Common myeloid progenitor, CD34-positive (primary cell): ENCODE measurements at places on chromosomes 6 and 20.

DNA sequence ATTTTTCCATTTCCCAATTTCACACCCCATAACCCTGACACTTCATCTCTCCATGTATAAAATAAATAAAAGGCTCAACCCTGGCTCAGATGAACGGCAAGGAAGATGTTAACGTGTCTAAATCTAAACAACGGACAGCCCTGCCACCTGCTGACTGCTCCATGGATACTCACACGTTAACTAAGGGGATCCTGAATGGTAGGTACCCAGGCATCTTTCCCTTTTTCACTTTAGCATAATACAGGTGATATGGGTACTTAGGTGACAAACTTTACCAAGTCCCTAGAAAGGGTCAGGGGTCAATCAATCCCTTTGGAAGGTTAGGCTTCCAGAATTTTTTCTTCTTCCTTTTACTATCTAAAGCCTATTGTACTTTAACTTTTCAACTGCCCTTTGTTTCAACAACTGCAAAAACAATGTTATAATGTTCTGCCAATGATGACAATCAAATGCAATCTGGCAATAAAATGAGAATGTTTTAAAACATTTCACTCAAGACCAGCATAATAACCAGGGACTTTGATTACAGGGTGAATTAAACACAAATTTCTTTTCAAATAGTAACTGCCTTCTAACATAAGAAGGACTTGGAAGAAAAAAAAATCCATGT is 52.4 kb upstream of the IPCEF1 start:
- H3K36me3 ChIP-seq: no peaks in the 10 kb centered on the region
- H3K4me3 ChIP-seq: no peak overlapping the region
- H3K27ac ChIP-seq: no peak overlapping the region
- DNase-seq: peak; percentile 23
- no peaks in the 10 kb centered on the region for H3K27me3 ChIP-seq

- no peak overlapping the region for H3K4me3 ChIP-seq
- no peak for DNase-seq
- H3K4me1 ChIP-seq: peaks cover 18% of the 10 kb centered on the region
- no peaks in the 10 kb centered on the region for H3K36me3 ChIP-seq
- H3K27me3 ChIP-seq: no peaks in the 10 kb centered on the region
These were observed 93.3 kb upstream of the GCM1 start for GRCh38 chr6:53241938-53242337.

GRCh38 chr20:33773412-33774089 is 37.6 kb upstream of the CHMP4B start:
- H3K4me1 ChIP-seq: no peaks in the 10 kb centered on the region
- no peak overlapping the region for H3K27ac ChIP-seq

DNA sequence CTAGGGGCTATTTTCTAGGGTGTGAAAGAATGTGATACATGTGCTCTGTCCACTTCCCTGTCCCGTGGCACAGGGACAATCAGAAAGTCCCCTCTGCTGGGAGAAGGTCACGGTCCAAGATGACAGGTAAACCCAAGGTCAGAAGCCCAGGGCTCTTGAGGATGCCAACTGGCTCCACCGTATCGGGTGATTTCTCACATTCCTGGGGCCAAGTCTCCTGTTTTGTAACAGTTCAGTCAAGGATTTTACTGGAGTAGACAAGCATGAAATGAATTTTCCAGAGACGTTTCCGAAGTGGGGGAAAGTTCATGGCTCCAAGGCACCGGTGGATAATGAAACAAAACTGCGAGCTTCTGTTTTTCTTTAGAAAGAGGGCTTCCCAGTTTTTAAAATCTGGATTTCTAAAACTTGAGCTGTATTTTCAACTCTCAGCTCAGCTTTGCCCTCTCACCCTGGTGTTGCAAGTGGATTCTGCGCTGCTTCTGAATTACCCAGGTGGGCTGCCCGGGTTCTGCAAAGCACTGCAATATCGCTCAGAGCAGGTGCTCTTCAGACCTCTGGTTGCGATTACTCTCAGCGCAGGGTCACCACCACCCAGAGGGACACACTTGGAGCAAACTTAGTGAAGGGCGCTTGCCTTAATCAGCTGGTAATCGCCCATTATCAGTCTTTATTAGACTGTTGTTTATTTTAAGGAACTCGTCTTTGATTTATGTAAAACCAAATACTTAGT is 64.4 kb upstream of the TMEM170B start:
- no peaks in the 10 kb centered on the region for H3K36me3 ChIP-seq
- DNase-seq: no peak
- no peak overlapping the region for H3K27ac ChIP-seq
- H3K4me1 ChIP-seq: no peaks in the 10 kb centered on the region
- no peaks in the 10 kb centered on the region for H3K27me3 ChIP-seq
- no peak overlapping the region for H3K4me3 ChIP-seq

DNA sequence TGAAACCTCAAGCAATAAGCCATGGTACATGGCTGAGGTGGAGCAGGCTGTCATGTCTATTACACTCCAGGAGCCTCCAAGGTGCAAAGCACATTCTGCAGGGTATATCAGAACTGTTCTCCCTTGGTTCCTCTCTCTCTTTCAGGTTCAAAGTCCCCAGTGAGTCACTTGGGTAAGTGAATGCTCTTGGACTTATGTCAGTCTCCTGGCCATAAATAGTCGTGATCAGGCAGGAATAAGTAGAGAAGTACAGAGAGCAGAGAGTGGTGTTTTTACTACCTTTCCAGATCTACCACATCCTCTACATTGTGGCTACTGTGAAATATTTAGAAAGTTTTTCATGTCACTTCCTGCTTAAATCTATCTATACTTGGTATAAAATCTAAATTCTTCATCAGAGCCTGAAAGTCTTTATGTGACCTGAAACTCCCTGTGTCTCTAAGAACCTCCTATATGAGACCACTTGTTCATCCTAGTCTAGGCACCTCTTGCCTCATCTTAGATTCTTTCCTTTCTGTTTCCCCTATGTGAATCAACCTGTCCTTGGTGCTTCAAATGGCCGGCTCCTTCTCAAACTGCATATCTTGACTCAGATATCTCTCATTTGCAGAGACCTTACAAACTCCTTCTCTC is 1077.6 kb upstream of the MAP3K7 start:
- no peaks in the 10 kb centered on the region for H3K36me3 ChIP-seq
- no peak overlapping the region for H3K27ac ChIP-seq
- no peak overlapping the region for H3K4me3 ChIP-seq
- DNase-seq: no peak
- no peaks in the 10 kb centered on the region for H3K4me1 ChIP-seq
- no peaks in the 10 kb centered on the region for H3K27me3 ChIP-seq

DNA sequence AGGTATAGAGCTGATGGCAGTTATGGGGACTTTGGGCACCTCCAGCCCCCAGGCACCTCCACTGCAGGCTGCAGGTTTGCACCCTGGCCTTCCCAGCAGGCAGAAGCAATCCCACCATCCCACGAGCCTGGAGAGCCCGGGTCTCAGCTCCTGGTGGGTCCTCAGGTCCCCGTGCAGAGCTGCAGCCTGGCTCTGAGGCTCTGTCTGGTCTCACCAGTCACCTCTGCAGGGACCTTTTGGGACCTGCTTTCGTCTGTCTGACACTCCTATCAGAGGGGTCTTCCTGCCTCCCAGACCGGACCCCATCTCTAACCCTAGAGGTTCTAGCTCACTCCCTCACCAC is 41.9 kb downstream of the FGD2 start:
- no peak for DNase-seq
- H3K27me3 ChIP-seq: no peaks in the 10 kb centered on the region
- H3K27ac ChIP-seq: no peak overlapping the region
- no peak overlapping the region for H3K4me3 ChIP-seq
- H3K36me3 ChIP-seq: no peaks in the 10 kb centered on the region

DNA sequence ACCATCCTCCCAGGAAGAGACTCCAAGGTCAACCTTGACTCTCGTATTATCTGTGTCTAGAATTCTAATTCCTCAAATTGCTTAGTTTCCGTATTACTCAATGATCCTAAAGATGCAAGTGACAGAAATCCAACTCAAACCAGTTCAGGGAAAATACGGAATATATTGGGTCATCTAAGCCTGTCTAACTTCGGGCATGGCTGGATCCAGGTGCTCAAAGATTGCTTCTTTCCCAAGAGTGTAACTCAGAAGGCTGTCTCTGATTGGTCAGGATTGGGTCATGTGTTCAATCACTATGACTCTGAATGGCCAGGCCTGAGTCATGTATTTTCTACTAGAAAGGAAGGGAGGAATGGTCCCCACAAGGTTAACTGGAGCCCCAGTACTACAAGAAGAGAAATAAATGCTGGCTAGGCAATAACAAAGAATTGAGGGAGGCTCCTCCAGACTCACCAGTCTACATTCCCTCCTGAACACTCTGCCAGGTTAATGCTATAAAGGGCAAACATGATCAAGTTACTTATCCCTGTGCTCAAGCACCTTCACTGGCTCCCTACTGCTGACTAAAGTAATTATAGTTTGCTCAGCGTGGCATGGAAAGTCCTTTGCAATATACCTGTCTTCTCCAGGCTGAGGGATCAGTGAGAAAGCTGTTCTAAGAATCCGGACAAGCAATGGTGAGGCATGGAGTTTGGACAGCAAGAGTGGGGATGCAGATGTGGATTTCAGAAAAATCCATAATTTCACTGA is 15.4 kb upstream of the PREX1 start:
- DNase-seq: no peak
- no peaks in the 10 kb centered on the region for H3K36me3 ChIP-seq

- peaks cover 40% of the 10 kb centered on the region for H3K4me1 ChIP-seq
- no peak overlapping the region for H3K4me3 ChIP-seq
- no peak for DNase-seq
These were observed 266.8 kb downstream of the CD83 start for GRCh38 chr6:14384175-14384949.

- no peaks in the 10 kb centered on the region for H3K36me3 ChIP-seq
- no peak overlapping the region for H3K4me3 ChIP-seq
- DNase-seq: peak; percentile 94
- H3K27me3 ChIP-seq: peaks cover 11% of the 10 kb centered on the region
These were observed 167.4 kb downstream of the SASH1 start for GRCh38 chr6:148509800-148510581.

- peaks cover 12% of the 10 kb centered on the region for H3K4me1 ChIP-seq
- no peak overlapping the region for H3K27ac ChIP-seq
- H3K27me3 ChIP-seq: no peaks in the 10 kb centered on the region
These were observed 31.4 kb downstream of the ACSS2 start for GRCh38 chr20:34907616-34908469.

GRCh38 chr6:28239636-28240035 is 12.4 kb downstream of the ZKSCAN4 start:
- no peak for DNase-seq
- H3K4me1 ChIP-seq: no peaks in the 10 kb centered on the region
- peaks cover 14% of the 10 kb centered on the region for H3K36me3 ChIP-seq
- no peaks in the 10 kb centered on the region for H3K27me3 ChIP-seq
- H3K4me3 ChIP-seq: no peak overlapping the region
- no peak overlapping the region for H3K27ac ChIP-seq

- H3K27ac ChIP-seq: no peak overlapping the region
- H3K27me3 ChIP-seq: no peaks in the 10 kb centered on the region
- H3K4me3 ChIP-seq: no peak overlapping the region
- H3K4me1 ChIP-seq: peaks cover 10% of the 10 kb centered on the region
- H3K36me3 ChIP-seq: peaks cover 36% of the 10 kb centered on the region
- no peak for DNase-seq
These were observed 2.3 kb downstream of the RBM38 start for GRCh38 chr20:57393321-57394120.

GRCh38 chr20:14566505-14566904 is 229.1 kb upstream of the FLRT3 start:
- DNase-seq: no peak
- H3K27me3 ChIP-seq: no peaks in the 10 kb centered on the region
- H3K4me1 ChIP-seq: no peaks in the 10 kb centered on the region
- no peak overlapping the region for H3K4me3 ChIP-seq

GRCh38 chr20:45291526-45291925 is 15.1 kb upstream of the RBPJL start:
- no peak overlapping the region for H3K27ac ChIP-seq
- H3K27me3 ChIP-seq: peaks cover 6% of the 10 kb centered on the region
- H3K36me3 ChIP-seq: no peaks in the 10 kb centered on the region
- DNase-seq: no peak
- H3K4me1 ChIP-seq: peaks cover 9% of the 10 kb centered on the region

DNA sequence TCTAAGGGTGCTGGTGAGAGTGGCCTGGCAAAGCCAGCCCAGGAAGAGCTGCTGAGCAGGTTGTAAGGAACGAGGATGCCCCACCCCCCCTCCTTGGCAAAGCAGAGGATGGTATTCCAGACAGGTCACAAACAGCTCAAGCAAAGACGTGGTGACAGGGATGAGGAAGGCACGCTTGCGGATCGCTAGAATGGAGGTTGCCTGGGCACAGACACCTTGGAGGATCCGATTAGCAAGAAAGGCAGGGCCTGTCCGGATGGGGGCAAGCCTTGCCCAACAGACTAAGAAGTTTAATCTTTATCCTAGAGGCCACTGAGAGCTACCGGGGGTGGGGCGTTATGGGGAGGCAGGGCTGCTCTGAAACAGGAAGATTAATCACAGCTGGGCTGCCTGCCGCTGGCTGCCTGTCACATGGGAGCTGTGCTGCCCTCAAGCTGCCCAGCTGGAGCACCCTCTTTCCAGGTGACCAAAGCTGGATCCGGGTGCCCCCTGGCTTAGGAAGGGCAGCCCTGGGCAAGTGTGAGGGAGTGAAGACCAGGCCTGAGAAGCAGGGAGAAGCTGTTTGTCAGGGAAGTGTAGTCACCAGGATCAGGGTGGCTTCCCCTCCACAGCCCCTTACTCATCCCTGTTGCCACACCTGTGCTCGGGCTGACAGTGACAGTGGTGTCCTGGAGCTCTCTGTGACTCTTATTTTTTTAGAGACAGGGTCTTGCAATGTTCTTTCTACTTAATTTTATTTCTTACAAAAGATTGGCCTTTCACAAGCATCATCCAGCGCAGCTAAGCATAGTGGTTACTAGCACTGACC is 9.1 kb upstream of the MAPK13 start:
- H3K27me3 ChIP-seq: no peaks in the 10 kb centered on the region
- peaks cover 31% of the 10 kb centered on the region for H3K4me1 ChIP-seq
- peaks cover 8% of the 10 kb centered on the region for H3K36me3 ChIP-seq
- no peak overlapping the region for H3K27ac ChIP-seq
- peak; percentile 79 for DNase-seq
- H3K4me3 ChIP-seq: no peak overlapping the region

- peak; percentile 18 for DNase-seq
- peak overlapping the region; percentile 27 for H3K27ac ChIP-seq
- H3K4me1 ChIP-seq: peaks cover 18% of the 10 kb centered on the region
- H3K4me3 ChIP-seq: no peak overlapping the region
- no peaks in the 10 kb centered on the region for H3K36me3 ChIP-seq
These were observed 90.3 kb downstream of the RNF144B start for GRCh38 chr6:18477301-18477941.

DNA sequence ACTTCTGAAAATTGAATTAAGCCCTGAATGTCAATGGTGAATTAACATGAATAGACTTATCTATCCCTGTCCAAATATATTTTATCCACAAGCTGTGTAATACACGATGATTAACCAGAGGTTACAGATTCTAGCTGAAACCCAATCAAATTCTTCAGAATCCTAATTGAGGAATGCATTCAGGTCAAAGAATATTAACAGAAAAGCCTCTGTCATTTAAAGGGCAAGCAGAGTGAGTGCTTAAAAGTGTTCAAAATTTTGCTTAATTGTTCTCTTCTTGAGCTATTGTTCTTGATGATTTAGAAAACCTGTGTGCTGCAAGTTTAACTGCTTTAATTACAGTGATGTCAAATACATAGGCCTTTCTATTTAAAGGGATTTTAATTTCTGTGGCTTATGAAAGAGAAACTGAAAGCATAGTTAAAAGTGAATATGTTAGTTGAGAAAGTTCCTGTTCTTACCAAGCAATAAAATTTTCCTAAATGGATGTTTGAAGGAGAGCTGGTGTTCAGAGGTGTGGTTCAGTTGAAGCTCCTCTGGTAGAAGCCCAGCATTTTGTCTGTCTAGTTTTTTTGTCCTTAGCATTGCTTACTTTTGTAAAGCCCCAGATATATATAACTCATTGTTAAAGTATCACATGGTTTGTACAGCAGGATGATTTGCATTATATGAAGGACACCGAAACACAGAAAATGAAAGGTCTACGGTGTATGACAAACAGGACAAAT is 466.3 kb upstream of the PLCB4 start:
- peak; percentile 45 for DNase-seq
- H3K4me3 ChIP-seq: peak overlapping the region; percentile 78
- no peaks in the 10 kb centered on the region for H3K36me3 ChIP-seq
- no peaks in the 10 kb centered on the region for H3K27me3 ChIP-seq
